ENCODE measurements at places on chromosomes 7 and 10.
A peak's percentile ranks its signal among the peaks of the same experiment; 100 is the strongest.

- DNase-seq = no peak
Measured at GRCh38 chr10:14507176-14507575, 176.5 kb upstream of the FRMD4A start.

GRCh38 chr10:19707376-19707775 is 108.9 kb upstream of the PLXDC2 start:
- DNase-seq = no peak

- DNase-seq = no peak
Measured at GRCh38 chr10:100487529-100487928, 24.7 kb downstream of the WNT8B start.

GRCh38 chr7:83640731-83641537 is 8.0 kb downstream of the SEMA3E start:
- no peak for DNase-seq

DNA sequence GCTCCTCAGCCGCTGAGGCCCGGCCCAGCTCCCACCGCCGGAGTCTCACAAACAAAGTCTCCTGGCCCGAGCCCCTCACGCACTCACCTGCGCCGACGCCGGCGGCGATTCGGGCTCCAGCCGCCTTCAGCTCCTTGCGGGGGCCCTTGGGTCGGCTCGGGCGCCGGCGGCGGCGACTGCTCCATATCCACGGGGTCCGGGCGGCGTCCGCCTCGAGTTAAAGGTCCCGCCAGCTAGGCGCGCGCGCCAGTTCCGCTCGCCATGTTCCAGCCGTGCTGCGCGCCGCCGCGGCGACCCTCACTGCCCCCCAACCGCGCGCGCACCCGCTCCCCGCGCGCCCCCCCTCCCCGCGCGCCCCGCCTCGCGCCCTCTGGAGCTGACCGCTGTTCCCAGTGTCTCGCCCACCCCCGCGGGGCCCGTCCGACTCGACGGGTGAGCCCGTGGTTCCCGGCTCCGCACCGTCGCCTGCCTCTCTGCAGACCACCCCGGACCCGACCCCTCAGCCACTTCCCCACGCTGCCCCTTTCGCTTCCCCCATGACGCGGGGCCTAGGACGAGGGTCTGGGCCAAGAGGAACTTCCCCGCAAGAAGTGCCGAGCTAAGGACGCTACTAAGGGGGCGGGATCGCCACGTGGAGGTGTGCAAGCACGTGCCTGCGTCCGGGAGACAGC is 396.1 kb downstream of the ZNF33B start:
- DNase-seq = no peak

DNA sequence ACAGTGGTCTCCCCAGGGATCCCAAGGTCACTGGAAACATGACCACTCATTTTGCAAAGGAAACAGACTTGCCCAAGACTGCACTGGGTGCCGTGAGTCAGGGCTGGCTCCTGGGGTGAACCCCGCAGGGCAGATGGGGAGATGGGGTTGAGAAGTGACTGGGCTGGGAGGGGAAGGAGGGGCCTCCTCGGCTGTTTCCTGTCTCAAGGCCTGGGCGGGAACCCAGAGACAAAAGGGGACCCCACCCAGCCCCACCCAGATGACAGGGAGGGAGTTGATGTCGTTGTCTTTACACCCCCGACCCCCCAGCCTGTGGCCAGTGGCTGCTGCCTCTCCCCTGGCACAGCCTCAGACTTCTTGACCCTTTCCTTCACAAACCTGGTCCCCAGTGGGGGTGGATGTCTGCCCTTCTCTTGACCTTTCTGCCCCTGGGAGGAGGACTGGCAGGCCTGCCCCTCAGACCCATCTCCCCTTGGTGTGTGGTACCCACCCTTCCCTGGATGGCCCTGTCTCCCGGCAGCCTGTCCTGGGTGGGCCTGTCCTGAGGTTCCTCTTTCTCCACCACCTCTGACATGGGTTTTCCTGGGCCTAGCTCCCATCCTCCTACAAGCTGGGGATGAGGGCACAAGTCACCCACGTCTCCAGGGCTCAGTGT is 1.4 kb downstream of the MYO1G start:
- DNase-seq = peak; percentile 65

DNA sequence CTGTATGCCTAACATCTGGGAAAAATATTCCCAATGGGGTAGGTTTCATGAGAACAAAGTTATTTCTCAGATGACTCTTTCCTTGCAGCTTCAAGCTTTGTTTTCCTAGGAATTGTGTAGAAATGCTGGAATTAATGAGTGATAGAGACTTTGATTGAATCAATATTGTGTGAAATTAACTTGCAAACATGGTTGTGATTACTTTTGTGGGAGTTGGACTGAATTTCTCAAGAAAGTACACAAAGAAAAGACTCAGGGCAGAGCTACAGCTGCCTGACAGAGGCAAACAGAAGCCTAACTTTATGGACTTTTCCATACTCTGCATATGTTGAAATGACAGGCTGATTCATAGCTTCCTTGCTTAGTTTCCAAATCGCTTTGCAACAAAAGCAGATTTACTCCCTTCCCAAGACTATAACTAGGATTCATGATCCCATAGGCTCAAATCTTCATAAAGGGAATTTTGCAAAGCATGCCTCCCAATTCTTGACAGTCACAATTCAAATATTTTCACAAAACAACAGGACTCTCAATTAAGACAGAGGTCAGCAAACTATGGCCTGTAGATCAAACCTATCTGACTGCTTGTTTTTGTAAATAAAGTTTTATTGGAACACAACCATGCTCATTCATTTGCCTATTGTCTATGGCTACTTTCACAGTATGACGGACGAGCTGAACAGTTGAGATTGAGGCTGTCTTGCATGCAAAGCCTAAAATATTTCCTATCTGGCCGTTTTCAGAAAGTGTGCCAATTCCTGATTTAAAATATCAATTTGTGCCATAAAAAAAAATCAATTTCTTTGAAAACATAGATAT is 27.6 kb downstream of the NRP1 start:
- DNase-seq = no peak

DNA sequence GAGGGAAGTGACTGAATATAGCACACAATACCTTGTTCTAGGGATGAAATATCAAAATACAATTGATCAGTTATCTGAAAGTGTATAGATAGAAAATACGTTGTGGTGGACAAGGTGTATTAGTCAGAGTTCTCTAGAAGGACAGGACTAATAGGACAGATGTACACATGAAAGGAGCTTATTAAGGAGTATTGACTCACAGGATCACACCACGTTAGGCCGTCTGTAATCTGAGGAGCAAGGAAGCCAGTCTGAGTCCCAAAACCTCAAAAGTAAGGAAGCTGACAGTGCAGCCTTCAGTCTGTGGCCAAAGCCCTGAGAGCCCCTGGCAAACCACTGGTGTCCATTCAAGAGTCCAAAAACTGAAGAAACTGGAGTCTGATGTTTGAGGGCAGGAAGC is 406.1 kb downstream of the MDFIC start:
- DNase-seq = no peak

DNA sequence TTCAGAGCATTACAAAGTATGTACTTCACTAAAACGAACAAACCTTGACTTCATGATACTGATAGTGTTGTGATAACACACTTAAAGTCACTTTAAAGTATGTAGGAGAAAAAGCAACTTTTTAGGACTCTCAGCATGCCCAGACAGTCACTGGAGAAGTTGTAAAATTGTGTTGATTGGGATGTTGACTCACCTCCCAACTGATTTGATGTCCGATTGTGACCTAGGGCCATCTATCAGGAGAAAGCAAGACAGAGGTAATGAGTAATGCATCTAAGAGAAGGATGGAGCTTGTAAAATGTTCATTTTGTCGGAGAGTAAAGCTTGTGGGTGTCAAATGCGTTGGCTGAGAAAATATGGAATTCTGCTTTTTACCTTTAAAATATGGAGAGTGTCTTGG is 135.4 kb upstream of the SEMA3D start:
- DNase-seq = no peak

Data from erythroblast (primary cell).